ENCODE measurements at places on chromosomes 16 and 17.
A peak's percentile ranks its signal among the peaks of the same experiment; 100 is the strongest.

- no peak for DNase-seq
Measured at GRCh38 chr17:2085648-2085949, 30.7 kb downstream of the HIC1 start.

- DNase-seq = peak; percentile 83
Measured at GRCh38 chr16:30534368-30535105, at the start of gene ZNF747. TSS of gene ZNF747 (minus strand) at chr16:30534858. CDS start at chr16:30534679, 179 bp downstream.

DNA sequence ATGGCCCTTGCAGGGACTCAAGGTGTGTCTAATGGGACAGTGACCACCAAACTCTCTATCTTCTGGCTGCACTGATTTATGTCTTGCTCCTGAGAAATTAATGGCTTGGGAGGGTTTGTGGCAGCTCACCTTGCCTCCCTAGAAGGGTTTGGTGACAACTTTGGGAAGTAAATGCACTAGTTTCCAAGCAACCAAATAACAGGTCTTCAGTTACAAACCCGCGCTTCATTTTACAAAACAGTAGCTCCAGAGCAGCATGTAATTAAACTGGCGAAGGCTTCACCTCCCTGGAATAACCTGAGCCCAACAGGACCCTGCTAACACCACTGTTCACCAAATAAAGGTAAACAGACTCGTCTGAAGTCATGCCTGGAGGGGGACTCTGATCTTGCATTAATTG is 318.3 kb downstream of the SLC39A11 start:
- no peak for DNase-seq

- DNase-seq = no peak
Measured at GRCh38 chr16:89907055-89907814, 11.4 kb upstream of the MC1R start.

DNA sequence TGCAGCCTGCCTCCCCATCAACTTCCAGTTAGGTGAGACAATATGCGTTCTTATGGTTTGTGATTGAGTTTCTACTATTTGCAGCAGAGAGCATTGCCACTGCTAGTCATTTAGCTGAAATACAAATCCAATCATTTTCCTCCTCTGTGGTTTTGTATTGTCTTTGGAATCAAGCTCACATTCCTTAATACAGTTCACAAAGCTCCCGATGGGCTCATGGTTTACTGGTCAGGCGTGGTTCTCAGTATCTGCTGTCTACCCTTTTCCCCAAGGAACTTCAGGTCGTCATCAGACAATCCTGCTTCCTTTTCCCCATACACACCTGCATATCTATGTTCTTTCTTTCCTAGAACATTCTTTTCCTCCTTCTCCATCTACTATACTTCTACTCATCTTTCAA is 69.6 kb upstream of the GAS7 start:
- no peak for DNase-seq

- no peak for DNase-seq
Measured at GRCh38 chr17:14098246-14098645, 28.9 kb downstream of the COX10 start.

GRCh38 chr16:72565106-72565505 is 393.2 kb upstream of the PMFBP1 start:
- no peak for DNase-seq

- no peak for DNase-seq
Measured at GRCh38 chr17:70184770-70185169, 15.4 kb downstream of the KCNJ2 start.

GRCh38 chr17:40356990-40357881 is 7.3 kb downstream of the GJD3 start:
- DNase-seq = no peak

DNA sequence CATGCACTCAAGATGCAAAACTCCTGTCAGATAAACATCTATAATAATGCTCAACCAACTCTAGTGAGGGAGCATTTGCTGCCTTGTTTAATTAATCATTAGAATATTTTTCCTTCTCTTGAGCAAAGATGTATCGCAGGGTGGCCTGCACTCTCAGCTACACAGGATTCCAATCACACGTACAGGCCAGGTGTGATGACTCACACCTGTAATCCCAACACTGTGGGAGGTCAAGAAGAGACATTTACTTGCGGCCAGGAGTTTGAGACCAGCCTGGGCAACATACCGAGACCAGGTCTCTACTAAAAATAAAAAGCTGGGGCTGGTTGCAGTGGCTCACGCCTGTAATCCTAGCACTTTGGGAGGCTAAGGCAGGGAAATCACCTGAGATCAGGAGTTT is 49.1 kb downstream of the ARHGAP17 start:
- no peak for DNase-seq

DNA sequence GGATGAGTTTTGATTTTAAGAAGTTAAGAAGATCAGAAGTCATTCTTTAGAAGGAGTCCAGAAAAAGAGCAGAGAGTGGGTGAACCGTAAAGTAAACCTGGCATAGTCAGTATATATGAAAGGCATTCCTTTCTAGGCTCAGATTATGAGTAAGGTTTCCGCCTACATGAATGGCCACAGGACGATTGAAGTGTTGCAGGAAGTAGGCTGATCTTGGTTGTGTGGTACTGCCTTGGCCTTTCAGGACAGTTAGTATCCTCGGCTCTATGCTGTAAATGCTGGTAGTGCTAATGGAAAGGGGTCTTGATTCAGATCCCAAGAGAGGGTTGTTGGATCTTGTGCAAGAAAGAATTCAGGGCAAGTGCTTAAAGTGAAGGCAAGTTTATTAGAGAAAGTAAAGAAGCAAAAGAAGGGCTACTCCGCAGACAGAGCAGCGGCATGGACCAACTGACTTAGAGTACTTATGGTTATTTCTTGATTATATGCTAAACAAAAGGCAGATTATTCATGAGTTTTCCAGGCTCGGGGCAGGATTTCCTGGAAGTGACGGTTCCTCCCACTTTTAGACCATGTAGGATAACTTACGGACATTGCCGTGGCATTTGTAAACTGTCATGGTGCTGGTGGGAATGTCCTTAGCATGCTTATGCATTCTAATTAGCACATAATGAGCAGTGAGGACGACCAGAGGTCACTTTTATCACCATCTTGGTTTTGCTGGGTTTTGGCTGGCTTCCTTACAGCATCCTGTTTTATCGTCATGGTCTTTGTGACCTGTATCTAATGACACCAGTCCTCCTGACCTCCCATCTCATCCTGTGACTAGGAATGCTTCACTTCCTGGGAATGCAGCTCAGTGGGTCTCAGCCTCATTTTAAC is 164.8 kb downstream of the SNX29 start:
- DNase-seq = no peak

DNA sequence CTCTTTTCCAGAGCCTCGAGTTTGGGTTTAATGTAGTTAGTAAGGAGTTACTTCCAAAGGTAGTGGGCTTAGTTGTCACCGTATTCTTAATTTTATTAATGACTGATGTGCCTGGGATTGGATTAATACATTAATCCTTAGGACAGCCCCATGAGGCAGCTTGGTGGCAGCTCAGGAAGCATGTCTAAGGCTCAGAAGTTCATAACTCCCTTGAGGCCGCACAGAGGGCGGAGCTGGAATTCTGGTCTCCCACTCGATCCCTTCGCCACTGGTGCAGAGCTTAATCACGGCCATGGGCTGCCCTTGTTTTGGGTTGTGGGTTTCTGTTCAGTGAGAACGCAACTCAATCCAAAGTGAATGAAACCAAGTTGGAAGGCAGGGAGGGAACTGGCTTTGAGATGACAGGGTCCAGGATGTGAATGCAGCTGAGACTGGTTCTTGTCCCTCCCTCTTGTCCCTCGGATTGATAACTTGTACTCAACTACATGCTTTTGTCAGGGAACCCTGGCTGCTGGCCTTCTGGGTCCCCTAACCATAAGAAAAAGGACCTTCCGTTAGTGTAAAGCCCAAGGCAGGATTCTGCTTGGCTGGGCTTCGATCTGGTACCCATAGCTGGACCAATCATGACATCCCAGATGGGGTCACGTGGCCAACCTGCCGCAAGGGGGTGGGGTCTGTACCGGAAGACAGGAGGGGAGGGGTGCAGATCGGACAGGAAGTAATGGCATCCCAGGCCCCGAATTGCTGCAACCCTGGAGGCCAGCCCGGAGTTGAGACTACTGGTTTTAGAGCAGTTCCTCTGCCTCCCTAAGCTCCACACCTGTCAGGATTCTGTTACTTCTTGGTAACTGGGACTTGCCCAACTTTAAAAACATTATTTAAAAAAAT is 45.4 kb downstream of the SNX20 start:
- no peak for DNase-seq

- no peak for DNase-seq
Measured at GRCh38 chr17:48556576-48557401, 11.9 kb upstream of the HOXB2 start.

- DNase-seq = no peak
Measured at GRCh38 chr17:69608808-69609472, 194.4 kb downstream of the MAP2K6 start.

DNA sequence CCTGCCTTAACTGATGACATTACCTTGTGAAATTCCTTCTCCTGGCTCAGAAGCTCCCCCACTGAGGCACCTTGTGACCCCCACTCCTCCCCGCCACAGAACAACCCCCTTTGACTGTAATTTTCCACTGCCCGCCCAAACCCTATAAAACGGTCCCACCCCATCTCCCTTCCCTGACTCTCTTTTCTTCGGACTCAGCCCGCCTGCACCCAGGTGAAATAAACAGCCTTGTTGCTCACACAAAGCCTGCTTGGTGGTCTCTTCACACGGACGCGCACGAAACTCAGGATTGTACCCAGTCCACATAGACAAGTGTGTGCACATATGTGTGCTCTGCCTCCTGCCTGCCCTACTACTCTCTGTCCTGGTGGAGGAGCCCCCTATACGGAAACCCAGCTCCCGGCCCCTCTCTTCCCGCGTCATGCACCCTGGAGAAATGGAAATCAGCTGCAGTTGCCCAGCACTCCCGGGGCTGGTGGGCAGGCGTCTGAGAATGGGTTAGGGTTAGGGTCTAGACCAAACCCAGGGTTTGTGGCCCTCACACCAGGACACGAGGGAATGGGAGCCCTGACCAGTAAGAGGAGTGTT is 2.4 kb upstream of the RHBDF1 start:
- DNase-seq = no peak

- DNase-seq = no peak
Measured at GRCh38 chr17:44174427-44174826, 3.9 kb downstream of the ASB16 start.

- DNase-seq = no peak
Measured at GRCh38 chr16:80738521-80738920, 65.9 kb downstream of the CDYL2 start.

DNA sequence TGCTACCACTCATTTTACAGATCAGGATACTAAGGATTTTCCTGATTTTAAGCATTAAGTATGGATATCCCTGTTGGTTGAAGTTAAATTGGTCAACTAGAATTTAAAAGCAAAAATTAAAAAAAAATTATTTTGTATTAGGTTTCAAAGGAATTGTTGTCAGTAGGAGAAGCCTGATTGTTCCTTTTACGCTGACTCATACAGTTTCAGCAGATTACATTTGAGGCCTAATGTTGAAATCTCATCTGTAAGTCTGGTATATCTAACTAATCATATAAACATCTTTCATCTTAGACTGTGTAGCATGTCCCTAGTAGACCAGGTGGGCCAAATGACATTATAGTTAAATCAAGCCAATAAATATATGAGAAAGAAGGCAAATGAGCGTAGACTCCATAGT is 83.5 kb downstream of the FTO start:
- DNase-seq = no peak

- no peak for DNase-seq
Measured at GRCh38 chr16:11602321-11602720, 15.6 kb upstream of the LITAF start.

DNA sequence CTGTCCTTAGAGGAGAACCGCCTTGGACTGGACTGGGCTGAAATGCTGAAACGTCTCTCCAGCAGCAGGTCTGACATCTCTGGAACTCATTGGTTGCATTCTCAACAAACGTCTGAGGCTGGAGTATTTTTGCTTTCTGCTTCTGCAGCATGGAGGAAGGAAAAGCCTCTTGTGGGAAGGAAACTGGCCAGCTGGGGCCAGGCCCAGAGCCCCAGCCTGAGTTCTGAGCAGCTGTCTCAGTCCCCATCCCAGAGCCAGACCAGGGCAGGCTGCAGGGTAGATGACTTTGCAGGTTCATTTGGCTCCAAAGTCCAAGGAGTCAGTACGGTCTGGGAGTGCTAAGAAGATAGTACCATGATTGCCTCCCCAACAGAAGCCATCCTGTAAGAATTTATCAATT is 18.3 kb downstream of the TEKT3 start:
- no peak for DNase-seq

DNA sequence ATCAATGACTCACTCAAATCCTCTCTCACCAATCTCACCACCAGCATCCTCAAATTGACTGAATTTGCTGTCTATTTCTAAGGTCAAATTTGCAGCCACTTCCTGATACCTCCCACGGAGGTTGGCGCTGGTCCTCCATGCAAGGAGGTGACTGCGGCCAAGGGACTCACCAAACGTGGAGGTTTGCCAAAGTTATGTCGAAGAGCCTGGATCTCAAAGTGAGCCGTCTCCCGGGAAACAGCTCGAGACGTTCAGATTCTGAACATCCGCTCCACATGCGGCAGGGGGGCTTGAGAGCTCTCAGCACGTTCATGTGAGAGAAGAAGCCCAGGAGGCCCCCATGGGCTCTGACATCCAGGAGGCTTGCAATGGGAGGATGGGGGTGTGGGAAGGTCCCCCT is 22.6 kb downstream of the LGALS3BP start:
- DNase-seq = no peak

DNA sequence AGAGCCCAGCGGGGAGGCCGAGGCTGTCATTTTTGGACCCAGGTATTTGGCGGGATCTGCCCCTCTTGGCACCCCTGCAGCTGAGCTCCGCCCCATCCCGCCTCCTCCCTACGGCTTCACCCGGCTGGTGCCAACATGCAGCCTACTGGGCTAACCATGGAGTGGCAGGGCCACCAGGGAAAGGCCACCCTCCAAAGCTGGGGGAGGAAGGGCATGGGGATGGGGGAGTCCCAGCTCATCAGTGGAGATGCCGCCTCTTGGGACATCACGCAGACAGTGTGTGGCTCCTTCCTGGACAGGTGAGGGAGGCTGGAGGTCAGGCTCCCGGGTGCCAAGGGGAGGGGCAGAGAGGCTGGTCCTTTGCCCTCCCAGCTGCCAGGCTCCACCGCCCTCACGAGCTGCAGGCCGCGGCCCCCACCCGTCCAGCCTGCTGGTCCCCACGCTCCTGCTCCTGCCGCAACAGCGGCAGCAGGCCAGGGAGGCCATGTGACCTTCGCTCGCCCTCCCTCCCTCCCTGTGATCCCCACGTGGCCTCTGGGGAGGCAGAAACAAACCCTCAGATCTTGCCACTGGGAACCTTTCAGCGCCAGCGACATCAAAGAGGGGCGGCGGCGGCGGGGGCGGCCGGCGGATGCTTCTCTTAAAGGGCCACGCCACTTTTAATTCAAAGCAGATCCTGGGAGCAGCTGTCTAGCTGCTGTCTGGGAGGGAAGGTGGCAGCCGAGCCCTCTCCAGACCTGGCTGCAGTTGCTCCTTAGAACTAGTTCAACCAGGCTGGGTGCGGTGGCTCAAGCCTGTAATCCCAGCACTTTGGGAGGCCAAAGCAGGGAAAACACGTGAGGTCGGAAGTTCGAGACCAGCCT is 6.8 kb upstream of the NOTUM start:
- peak; percentile 76 for DNase-seq

DNA sequence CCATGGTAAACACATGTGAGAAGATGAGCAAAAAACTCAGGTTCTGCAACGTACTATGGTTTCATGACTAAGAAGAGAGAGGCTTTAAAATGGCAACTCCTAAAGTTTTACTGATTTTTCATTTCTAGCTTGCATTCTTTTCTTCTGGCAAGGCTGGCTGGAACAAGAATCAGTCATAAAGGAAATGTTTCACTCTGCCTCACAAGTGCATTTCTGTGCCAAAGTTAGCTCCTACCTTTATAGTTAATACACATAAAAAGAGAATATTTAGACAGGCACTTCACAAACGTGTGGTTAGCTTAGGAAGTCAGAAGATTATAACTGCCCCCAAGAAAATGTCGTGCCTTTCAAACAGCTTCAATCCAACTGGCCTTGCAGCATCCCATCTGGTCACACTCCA is 417.1 kb upstream of the CDH11 start:
- DNase-seq = no peak

GRCh38 chr16:66927918-66928649 is 2.7 kb upstream of the RRAD start:
- no peak for DNase-seq

Measured in stimulated activated CD8-positive, alpha-beta memory T cell treated with anti-CD3 and anti-CD28 coated beads, Interleukin-7, amount 100 ng/mL, for 48 hours (primary cell).